NCI-H1694 treated with DMSO at 0.1 percent for 48 hours (cell line): ENCODE measurements at places on chromosomes 5 and 9.

DNA sequence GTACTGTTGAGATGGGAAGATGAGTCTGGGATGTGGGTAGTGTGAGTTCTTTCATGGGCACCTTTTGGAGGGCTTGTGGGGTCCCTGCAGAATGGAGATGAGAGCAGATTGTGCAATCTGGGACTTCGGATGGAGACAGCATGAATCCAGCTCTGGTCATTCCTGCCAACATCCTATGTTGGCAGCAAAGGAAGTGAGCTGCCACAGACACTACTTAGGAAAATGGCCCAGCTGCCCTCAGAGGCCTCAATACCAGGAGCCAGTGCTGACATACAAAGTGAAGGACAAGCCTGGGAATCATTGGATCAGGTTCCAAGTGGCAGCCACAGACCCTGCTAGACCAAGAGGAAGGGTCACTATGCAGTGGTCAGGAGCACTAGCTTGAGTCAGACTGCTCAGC is 402.8 kb downstream of the CDK5RAP2 start:
- DNase-seq, result no peak

DNA sequence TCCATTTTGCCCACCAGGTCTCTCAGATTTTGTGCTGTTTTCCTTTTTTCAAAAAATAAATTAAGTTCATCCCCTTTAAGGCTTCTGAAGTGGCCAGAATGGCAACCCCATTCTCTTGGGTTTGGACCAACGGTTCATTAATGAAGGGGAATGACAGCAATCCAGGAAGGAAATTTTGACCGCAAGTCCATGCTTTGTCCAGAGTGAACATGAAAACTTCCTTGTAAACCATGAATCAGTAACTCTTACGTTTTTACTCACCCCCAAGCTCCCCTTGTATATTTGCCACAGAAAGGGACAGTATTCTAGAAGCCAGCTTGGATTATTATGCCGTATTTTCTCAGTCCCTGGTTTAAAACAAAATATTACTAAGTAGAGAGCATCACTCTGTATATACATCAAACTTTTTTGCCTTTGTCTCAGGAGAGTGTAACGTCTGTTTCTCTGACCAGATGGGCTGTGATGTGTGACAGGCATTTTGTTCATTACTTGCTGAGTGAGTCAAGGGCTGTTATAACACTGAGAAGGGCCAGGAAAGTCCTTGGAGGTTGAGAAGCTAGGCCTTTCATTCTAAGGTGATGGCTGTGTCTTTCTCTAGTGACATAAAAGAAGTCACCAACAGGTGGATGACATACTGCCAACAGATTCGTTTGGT is 148.2 kb downstream of the SMARCA2 start:
- DNase-seq, result no peak

GRCh38 chr9:343773-344172 is 129.1 kb downstream of the DOCK8 start:
- no peak for DNase-seq

DNA sequence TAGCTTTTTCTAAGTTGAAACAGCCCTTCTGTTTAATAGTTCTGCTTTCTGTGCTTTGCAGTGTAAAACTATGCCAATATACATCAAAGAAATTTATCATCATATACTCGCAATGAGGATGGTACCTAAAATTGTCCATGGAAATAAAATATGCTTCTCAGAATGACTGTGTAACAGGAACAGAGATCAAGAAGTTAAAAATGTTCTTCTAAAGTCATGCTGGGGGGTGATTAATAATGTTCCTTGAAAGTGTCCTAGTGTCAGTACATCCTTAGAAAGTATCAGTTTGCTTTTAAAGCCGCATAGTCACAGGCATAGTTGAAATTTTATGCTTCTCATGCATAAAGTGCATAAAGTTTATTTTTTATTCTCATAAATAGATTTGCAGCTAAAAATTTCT is 4.0 kb upstream of the LRRC70 start:
- DNase-seq, result no peak

DNA sequence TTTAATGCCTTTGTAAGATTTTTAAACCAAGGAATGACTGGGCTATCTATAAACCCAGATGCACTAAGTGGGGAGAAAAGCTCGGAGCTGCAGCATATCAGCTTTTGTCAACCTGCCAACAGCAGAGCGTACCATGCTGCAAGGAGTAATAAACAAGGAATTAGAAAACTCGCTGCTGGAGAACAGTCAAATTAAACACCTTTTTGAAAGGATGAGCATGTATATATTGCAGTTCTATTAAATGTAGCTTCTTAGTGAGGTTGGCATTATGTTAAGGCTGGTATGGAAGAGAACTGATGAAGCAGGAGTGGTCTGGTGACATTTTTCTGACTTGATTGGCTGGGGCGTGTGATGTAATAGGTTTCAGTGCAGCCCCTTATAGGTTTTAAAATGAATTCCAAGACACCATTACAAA is 74.7 kb downstream of the PIK3R1 start:
- peak; percentile 41 for DNase-seq

GRCh38 chr5:167587772-167588437 is 703.5 kb upstream of the WWC1 start:
- peak; percentile 49 for DNase-seq
